ENCODE measurements at places on chromosomes 6 and 20. TPM values are rescaled to one million over a fixed set of nuclear protein-coding genes. Genes with fewer than 3 reads are reported as not detected.

Gene SSTR4
- total RNA-seq, result not detected

Gene SPATS1
- total RNA-seq, result not detected

Gene RIN2
- 60.9 TPM for total RNA-seq

Gene FAM217A
- total RNA-seq, result not detected

- H3K27me3 ChIP-seq, result no peaks in the 10 kb centered on the region
- no peak overlapping the region for H3K4me3 ChIP-seq
- no peaks in the 10 kb centered on the region for H3K4me1 ChIP-seq
- H3K36me3 ChIP-seq, result no peaks in the 10 kb centered on the region
Observed at GRCh38 chr6:82118150-82118562, 129.4 kb downstream of the IBTK start.

- H3K4me1 ChIP-seq, result no peaks in the 10 kb centered on the region
- H3K4me3 ChIP-seq, result no peak overlapping the region
- no peaks in the 10 kb centered on the region for H3K36me3 ChIP-seq
- no peak overlapping the region for H3K27ac ChIP-seq
Observed at GRCh38 chr20:16944745-16945144, 196.6 kb downstream of the OTOR start.

- DNase-seq, result no peak
- no peaks in the 10 kb centered on the region for H3K27me3 ChIP-seq
- H3K4me3 ChIP-seq, result no peak overlapping the region
- no peak overlapping the region for H3K27ac ChIP-seq
- no peaks in the 10 kb centered on the region for H3K36me3 ChIP-seq
- peaks cover 5% of the 10 kb centered on the region for H3K4me1 ChIP-seq
Observed at GRCh38 chr6:12371641-12372146, 81.5 kb downstream of the EDN1 start.

- H3K4me1 ChIP-seq, result peaks cover 23% of the 10 kb centered on the region
- no peak for DNase-seq
- H3K36me3 ChIP-seq, result no peaks in the 10 kb centered on the region
Observed at GRCh38 chr20:5001174-5002076, at the start of gene SLC23A2. Gene SLC23A2, minus strand, starts transcription at chr20:5001510. Its CDS starts 68,948 bp downstream, at chr20:4932562.

Data from thoracic aorta (tissue), 2 donors.